ENCODE measurements at places on chromosomes 1 and 21.

- DNase-seq = no peak
Measured at GRCh38 chr1:34806396-34806795, 13.6 kb downstream of the GJA4 start.

- DNase-seq = no peak
Measured at GRCh38 chr1:207069061-207069460, 16.0 kb downstream of the PFKFB2 start.

- no peak for DNase-seq
Measured at GRCh38 chr1:224329484-224329841, 509 bp downstream of the NVL start.

DNA sequence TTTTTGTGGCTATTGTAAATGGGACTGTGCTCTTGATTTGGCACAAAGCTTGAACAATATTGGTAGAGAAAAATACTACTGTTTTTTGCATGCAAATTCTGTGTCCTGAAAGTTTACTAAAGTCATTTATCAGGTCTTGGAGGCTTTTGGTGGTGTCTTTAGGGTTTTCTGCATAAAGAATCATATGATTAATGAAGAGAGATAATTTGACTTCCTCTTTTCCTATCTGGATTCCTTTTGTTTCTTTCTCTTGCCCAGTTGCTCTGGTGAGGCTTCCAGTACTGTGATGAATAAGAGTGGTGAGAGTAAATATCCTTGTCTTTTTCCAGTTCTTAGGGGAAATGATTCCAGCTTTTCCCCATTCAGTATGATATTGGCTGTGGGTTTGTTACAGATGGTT is 1166.7 kb downstream of the NCAM2 start:
- no peak for DNase-seq

GRCh38 chr1:228340686-228341449 is 65.8 kb downstream of the TRIM11 start:
- no peak for DNase-seq

GRCh38 chr1:30518186-30518585 is 205.2 kb downstream of the MATN1 start:
- DNase-seq = no peak

DNA sequence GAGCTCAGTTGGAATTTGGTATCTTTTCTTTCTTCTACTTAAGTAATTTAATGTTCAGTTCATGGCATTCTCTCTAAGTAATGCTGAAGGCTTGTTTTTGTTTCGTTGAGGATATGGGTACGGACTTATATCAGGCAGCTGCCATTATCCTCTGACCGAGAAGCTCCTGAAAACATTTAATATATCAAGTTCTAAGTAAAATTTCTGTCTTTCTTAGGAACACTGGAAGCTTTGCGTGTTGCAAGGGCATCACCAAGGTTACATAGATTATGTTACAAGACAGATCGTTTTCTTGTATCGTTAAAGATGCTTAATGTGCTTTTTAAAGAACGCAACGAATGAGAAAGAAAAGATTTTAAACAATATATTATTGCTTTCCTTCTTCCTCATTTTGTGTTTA is 1.0 kb upstream of the GALNT2 start:
- no peak for DNase-seq

DNA sequence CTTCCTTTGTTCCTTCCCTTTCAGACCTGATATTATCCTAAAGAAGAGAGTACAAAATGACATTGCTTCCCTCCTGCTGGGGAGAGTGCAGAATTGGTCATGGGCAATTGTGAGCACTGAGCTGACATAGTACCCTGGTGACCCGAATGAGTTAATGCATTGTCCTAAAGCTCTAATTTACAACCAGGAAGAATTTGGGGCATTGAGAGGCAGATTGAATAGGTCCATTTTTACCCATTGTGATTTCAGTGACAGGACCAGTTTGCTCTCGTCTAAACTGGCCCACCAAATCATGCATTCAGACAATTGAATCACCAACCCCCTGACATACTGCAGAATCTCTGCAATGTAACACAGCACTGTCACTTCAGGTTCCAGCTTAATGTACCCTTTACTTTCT is 497.4 kb downstream of the DPYD start:
- DNase-seq = no peak

GRCh38 chr1:99502400-99502799 is 143.5 kb upstream of the PALMD start:
- no peak for DNase-seq

DNA sequence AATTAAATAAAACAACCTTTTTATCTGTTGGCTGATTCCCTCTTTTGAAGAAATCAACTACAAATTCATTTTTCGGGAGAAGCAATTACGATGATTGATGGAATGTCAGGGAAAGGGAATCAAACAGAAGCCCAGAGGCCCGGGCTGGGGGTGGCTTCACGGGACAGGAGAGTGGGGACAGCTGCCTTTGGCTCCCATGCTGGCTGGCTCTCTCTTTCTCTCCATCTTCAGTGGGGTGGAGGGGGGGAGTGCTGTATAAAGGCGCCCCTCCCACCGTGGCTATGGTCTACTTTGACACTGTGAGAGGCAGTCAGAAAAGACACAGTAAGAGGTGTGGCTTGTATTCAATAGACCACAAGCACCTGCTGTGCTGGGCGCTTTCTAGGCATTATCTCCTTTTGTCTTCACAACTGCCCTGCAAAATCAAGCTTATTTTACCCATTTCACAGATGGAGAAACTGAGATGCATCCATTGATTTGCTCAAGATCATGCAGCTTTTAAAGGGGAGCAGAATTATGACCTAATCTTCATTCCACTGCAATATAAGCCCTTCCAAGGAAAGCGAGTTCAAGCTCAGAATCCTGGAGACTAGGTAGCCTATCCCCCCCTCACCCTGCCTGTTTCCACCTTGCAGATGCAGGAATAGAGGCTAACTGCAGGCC is 92.9 kb downstream of the GRIK3 start:
- no peak for DNase-seq

GRCh38 chr1:22710701-22711049 is at the start of gene EPHB2:
TSS of gene EPHB2 (plus strand) at chr1:22710839. CDS start at chr1:22710983, 144 bp downstream.
- no peak for DNase-seq

GRCh38 chr1:50604580-50604979 is 181.3 kb upstream of the DMRTA2 start:
- DNase-seq = no peak

DNA sequence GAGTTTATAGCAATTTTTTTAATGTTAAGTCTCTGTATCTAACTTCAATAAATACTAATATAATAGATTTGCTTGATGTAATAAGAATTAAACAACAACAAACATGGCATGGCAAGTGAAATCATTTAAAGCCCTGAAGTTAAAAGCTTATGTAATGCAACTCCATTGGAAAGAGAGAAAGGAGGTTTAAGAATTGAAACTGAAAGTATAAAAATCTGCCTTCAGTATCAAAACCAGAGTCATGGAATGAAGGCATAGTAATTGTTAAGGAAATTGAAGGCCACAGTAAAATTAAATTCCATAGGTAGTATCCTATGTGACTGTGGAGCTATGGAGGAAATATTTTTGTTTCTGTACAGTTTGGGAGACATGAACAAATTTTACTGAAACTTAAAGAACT is 55.1 kb downstream of the PRDX6 start:
- no peak for DNase-seq

GRCh38 chr1:48470481-48470855 is 1.5 kb downstream of the SPATA6 start:
- no peak for DNase-seq

- DNase-seq = no peak
Measured at GRCh38 chr1:178037510-178038253, 56.2 kb upstream of the RASAL2 start.

DNA sequence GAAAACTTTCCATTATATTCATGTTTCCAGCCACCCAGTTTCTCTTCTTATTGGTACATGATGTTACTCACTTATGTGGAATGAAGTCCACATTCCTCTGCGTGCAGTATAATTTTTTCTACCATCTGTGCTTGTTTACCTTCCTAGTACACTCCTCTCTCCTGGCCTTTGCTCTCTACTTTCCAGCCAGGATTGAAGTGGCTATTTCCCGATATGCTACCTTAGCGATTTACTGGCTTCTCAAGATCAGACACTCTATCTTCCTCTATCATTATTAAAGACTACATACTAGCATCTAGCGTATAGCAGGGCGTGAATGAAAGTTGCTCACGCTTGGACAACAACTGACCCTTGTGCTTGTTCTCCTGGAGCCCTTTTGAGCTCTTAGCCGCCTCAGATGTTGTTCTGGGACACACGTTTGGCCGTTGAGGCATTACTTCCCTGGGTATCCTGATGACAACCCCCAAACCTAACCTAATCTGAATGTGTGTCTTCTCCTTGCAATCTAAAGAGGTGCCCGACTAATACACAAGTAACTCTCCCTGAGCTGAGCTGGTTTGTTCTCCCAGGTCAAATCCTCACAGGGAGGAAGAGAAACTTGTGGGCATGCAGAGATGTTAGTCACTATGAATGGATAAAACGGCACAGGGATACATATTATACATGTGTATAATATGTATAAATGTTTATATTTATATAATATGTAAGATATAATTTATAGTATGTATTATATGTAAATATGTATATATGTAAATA is 13.4 kb upstream of the MTARC2 start:
- no peak for DNase-seq

DNA sequence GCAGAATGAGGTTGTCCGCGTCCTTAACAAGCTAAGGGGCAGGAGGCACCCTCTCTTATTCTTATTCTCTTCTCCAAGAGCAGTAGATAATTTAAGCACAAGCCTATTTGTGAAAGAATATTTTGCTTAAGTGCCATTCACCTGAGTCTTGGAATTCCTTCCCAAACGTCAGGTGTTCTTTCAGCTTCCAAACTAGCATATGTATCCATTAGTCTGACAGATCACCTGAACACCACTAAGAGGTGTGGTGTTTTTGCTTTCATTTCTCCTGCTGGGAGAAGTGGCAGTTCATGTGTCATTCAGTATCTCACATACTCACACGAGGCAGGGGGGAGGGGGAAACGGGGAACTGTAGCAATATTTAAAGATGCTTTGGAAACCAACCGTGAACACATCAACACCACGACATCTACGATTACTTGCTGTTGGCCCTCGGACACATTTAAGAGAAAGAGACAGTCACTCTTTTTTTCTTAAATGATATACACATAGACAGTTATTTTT is 45.5 kb upstream of the RBM15 start:
- no peak for DNase-seq

- DNase-seq = no peak
Measured at GRCh38 chr1:232667094-232667777, 37.3 kb upstream of the SIPA1L2 start.

DNA sequence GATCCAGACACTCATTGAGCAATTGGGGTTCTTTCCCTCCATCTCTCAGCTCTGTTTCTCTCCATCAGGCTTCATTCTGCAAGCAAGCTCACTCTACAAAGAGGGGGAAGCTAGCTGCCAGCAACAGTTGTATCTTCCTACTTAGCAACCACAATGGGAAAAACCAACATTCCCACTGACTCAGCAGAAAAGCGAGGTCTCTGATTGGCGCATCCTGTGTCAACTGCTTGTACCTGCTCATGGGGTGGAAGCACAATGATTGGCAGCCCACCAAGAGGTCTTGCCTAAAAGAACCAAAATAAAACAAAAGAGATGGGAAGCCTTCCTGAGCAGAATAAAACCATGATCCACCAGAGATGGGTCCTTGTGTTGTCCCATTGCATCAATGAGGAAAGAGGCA is 4.0 kb upstream of the CDA start:
- no peak for DNase-seq

DNA sequence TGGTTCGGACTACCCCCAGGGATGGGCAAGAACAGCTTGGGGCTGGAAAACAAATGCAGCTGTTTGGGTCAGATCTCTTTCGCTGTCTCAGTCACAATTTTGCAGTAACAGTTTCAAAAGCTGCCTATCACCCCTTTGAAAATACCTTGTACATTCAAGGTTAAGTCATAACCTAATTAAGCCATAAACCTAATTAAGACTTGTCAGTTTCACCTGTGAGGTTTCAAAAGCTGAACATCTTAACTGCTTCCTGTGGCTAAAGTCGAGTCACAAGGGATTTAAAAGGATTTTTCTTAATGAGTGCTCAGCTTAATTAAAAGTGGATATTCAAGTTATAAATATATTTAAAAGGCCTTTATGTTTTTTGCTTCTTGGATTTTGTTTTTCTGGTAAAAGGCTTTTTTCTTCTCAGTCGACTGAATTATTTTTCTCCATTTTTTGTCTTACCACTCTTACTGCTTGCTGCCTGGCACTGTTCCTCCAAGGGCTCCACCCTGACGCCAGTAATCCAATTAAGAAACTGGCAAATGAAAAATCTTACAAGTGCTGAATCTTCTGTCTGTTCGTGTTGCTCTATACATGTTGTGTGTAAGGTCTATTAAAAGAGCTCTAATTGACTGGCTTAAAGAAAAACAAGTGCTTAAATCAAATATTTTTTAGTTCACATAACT is 31.3 kb downstream of the CBR1 start:
- no peak for DNase-seq

- DNase-seq = no peak
Measured at GRCh38 chr1:44759077-44759476, 16.3 kb upstream of the RPS8 start.

DNA sequence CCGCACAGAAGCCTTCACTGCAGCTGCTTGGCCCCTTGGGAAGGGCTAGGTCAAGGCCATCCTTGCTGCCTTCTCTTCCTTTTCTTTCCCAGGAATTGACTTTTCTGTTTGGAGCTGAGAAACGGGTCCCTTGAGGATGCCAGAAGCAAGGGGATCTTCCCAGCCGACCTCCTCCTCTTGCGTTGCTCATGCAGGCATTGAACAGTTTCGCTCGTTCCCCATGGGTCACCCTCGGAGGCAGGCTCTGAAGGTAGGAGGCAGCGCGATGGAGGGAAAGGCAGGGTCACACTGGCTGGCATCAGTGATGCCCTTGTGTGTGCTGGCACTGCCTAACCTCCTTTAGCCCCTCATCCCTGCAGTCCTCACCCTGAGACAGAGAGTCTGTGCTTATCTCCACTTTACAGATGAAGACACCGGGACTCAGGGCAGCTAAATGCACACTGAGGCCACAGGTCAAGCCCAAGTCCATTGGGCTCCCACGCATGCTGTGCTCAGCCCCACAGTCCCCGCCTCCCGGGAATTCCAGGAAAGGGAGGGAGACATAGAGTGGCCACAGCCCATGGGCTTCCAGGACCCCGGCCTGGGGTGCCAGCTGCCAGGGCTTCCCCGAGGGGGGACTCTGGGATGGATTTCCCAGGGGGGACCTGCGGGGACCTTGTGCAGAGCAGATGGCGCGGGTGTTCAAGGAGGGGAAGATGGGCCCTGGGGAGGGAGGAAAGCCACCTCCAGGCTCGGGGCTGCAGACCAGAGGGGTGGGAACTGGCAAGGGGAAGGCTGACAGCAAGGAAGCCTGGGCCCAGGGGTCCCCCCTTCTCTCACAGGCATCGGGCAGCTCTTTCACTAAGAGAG is 90.2 kb downstream of the SPSB1 start:
- DNase-seq = no peak

DNA sequence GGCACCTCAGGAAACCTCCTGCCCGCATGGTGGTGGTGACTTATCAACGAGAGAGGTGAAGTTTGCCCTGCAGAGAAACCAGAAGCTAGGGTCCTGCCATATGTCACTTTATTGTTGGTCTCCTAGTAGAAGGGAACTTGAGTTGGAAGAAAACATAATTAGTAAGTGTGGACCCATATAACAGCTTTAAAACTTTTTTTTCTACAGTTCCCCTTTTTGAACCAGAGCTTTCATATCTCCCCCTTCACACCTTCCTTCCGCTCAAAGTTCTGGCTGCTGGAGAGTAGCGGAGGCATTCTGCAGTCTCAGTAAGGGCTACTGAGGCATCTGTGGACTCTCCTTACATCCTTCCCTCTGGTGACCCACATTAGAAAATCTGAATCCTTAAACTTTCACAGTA is 48.9 kb downstream of the PHC2 start:
- no peak for DNase-seq

GRCh38 chr21:45003331-45004058 is 63.7 kb downstream of the SLX9 start:
- DNase-seq = no peak

Data from stimulated activated CD4-positive, alpha-beta T cell treated with anti-CD3 and anti-CD28 coated beads, Interleukin-1b, Interleukin-23, amount 100 ng/mL, for 24 hours (primary cell).